ENCODE measurements at places on chromosomes 13 and 19. TPM values are rescaled to one million over a fixed set of nuclear protein-coding genes. Genes with fewer than 3 reads are reported as not detected.
A peak's percentile ranks its signal among the peaks of the same experiment; 100 is the strongest.

- DNase-seq = peak; percentile 71
Measured at GRCh38 chr13:76868371-76868770, 17.8 kb downstream of the KCTD12 start.

DNA sequence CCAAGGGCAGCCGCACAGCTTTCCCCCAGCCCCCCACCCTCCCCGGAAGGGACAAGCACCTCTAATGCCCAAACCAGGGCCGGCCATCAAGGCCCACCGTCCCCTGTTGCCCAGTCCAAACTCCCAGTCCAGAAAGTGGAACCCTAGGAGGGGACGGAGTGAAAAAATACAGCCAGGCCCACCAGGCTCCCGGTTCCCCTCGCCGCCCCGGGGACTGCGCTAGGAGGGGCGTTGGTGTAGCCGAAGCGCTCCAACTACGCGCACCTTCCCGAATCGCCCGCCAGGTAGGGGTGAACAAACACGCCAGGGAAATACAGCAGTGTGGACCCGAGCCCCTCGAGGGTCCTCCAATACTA, 1.3 kb downstream of the KLF16 start:
- no peak for DNase-seq

Gene TEX101
- total RNA-seq = not detected

DNA sequence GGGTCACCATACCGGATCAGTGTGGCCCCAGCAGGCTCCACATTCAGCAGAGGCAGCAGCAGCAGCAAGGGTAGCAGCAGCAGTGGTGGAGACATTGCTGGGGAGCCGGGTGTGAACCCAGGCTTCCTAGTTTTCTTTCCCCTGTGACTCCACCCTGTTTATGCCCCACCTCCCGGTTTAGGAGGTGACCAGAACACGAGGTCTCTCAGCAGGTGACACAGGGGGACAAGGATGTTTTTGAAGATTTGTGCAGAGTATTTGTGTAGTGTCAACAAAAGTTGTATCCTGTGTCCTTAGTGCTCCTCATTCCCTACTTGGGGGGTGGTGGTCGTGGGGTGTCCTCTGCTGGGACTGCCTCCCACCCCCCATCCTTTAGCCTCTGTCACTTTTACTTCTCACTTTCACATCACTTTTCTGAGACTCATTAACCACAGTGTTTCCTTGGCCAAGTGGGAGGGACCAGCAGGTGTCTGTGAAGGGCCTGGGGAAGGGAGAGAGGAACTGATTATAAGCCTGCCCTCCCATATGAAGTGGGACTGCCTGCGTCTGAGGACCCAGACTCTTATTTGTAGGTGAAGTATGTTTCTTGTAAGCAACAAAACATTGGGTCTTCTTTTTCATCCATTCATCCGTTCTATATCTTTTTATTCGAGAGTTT, 15.6 kb upstream of the KCNC3 start:
- no peak for DNase-seq

Gene ZNF175
- total RNA-seq = 2.4 TPM

Gene SSC5D
- not detected for total RNA-seq

Gene RABAC1
- 125 TPM for total RNA-seq

Gene SYCN
- not detected for total RNA-seq

Gene TMEM91
- total RNA-seq = 2.2 TPM

DNA sequence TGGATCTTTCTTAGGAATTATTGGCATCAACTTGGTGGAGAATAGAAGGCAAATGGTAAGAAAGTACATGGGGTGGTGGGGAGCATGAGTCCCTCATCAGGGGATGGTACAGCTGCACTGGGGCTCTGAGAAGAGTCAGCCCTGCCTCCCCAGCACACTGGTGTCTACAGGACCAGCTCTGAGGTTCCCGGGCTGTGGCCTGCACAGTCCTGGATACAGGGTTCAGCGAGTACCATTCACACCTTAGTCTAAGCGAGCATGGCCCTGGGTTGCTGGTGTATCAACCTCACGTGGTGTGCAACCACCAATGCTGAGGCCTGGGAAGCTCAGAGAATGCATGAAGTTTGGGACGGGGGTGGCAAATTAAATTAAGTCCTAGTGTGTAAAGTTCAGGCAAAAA, 10.1 kb downstream of the TMEM255B start:
- no peak for DNase-seq

GRCh38 chr13:18212873-18213272, 968.8 kb downstream of the TUBA3C start:
- DNase-seq = no peak

Gene KLF1
- not detected for total RNA-seq

DNA sequence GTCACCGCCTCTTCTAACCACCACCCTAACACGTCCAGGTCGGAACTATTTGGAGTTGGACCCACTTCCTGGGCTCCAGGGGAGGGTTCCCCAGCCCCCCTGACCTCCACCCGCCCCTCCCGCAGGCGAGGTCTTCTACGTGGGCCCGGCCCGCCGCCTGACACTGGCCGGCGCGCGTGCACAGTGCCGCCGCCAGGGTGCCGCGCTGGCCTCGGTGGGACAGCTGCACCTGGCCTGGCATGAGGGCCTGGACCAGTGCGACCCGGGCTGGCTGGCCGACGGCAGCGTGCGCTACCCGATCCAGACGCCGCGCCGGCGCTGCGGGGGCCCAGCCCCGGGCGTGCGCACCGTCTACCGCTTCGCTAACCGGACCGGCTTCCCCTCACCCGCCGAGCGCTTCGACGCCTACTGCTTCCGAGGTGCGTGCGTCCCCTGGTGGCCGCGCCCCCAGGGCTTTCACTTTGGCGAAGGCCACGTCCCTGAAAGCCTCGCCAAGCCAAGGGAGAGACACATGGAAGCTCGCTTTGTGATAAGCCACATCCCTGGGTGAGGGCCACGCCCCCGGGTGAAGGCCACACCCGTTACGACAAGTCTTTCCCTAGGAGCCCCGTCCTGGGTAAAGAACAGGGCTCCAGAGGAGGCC, 13.2 kb downstream of the NCAN start:
- DNase-seq = peak; percentile 51

GRCh38 chr19:35170359-35171061, 16.0 kb downstream of the FXYD5 start:
- peak; percentile 16 for DNase-seq

Gene RNF113B
- not detected for total RNA-seq

Gene ZNF560
- total RNA-seq = under 0.01 TPM

Gene PRR19
- total RNA-seq = 0.44 TPM

GRCh38 chr13:42747399-42747873, 33.9 kb upstream of the FAM216B start:
- no peak for DNase-seq

DNA sequence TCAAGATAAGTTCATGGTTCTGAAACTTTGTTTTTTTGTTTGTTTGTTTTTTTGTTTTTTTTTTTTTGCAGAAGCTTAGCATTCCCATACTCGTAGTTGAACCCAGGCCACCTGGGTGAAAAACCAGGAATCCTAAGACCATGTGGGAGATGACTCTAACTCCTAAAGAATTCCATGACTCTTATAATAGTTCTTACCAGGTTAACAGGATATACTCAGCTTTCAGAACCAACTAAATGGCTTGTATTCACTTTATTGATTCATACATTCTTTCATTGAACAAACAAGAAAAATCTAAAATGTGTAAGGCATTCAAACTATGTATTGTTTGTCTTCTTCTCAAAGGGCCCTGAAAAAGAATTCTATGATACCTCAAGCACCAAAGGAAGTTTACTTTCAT, 40.5 kb upstream of the KLF5 start:
- no peak for DNase-seq

DNA sequence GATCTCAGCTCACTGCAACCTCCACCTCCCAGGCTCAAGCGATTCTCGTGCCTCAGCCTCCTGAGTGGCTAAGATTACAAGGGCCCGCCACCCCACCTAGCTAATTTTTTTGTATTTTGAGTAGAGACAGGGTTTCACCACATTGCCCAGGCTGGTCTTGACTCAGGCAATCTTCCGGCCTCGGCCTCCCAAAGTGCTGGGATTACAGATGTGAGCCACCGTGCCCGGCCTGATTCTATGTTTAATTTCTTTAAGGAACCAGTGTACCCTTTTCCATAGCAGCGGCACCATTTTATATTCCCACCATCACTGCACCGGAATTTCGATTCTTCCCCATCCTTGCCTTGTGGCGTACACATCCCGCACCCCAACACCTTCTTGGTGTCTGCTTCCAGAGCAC, 17.7 kb upstream of the INSR start:
- DNase-seq = no peak

GRCh38 chr13:75494491-75494890, 12.5 kb upstream of the TBC1D4 start:
- DNase-seq = no peak

DNA sequence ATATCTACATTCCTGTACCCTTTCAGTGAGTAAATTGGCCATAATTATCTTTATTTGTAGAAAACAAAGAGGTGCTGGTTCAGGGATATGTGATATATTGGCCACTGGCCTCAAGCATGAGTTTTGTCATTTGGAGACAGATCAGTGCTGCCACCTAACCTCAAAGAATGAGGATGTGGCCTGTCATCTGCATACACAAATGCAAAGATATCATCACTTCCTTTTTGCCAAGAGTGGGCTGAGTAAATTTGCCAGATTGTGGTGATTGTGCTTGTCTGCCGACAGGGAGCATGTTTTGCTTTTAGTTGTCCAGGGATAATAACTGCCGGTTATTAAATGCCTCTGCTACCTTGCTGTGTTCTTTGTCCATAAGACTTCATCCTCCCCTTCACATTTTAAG, 44.2 kb downstream of the WASF3 start:
- peak; percentile 5 for DNase-seq

DNA sequence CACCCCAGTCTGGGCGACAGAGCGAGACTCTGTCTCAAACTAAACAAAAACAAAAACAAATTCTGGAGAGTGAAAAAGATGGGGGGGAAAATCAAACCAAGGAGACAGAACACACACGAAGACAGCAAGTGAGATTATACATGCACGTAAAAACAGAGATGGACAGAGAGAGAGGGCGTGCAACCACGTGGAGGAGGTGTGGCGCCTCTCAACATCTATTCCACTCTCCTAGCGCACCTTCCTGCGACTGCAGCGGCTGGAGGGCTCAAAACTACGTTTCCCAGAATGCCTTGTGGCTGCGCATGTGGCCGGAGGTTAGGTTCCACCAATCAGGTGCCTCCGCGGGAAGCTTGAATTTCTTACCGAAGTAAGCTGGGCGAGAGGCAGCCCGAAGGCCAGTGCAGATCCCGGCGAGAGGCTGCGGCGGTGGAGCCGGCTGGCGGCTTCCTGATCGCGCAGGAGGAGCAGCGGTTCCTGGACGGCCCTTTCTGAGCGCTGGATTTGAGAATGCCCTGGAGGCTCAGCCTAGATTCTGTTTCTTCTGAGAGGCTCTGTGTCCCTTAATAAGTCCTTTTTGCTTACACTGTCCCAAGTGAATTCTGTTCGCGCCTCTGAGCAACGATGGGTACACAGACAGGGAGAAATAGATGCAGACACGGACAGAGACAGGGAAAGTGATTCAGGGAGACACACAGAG, 13.1 kb upstream of the NANOS2 start:
- peak; percentile 95 for DNase-seq

Gene KLK8
- not detected for total RNA-seq

Gene GPR18
- not detected for total RNA-seq

DNA sequence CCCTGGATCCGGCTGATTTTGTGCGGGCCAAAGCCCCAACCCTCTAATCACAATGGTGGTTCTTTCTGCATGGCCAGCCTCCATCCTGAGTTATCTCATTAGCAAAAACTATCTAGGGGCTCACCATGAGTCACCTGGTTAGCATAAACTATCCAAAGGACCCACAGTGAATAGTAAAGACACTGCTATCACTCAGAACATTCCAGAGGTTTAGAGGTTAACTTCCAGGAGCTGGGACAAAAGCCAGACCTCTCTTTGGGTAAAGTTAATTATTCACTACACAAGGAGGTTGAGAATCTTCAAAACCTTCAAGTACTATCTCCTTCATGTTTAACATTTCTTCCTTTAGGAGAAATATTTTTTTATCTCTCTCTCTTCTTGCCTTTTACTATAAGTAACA, 18.8 kb upstream of the PPP5C start:
- DNase-seq = no peak

- DNase-seq = peak; percentile 33
Measured at GRCh38 chr19:4707956-4708650, 15.5 kb downstream of the DPP9 start.

DNA sequence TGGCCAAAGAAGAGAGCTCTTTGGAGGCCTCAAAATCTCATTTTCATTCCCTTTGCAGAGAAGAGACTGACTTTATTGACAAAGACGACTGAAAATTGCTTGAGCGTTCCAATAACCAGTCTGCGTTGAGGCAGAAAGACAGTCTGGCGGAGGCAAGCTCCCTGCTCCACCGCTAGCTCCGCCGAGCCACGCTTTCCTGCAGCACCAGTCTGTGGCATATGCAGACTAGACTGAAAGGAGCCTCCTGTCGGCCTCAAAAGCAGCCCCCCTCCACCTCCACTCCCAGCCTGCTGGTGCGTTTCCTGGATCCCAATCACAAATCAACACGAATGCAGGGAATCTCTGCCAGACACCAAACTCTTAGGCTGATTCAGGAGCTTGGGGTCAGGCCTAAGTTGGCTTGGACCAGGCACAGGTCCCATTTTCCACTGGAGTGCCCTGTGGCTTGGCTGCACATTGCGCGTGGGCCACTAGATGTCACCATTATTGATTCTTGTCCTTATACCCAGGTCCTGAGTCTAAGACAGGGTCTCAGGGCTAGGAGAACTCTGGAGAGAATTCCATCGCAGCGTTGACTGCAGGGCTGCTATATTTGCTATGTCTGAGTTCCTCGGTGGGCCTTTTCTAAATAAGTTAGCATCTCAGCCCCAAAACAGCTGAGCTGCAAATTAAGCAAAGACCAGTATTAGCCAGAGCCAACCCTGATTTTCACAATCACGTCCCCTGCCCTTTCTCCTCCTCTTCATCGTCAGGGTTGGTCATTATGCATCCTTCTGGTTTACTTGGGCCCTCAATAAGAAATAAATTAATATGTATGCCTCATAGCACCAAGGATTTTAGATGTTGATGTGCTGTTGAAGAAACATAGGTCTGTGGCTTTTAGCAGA, 5.2 kb upstream of the ZNF507 start:
- peak; percentile 54 for DNase-seq

DNA sequence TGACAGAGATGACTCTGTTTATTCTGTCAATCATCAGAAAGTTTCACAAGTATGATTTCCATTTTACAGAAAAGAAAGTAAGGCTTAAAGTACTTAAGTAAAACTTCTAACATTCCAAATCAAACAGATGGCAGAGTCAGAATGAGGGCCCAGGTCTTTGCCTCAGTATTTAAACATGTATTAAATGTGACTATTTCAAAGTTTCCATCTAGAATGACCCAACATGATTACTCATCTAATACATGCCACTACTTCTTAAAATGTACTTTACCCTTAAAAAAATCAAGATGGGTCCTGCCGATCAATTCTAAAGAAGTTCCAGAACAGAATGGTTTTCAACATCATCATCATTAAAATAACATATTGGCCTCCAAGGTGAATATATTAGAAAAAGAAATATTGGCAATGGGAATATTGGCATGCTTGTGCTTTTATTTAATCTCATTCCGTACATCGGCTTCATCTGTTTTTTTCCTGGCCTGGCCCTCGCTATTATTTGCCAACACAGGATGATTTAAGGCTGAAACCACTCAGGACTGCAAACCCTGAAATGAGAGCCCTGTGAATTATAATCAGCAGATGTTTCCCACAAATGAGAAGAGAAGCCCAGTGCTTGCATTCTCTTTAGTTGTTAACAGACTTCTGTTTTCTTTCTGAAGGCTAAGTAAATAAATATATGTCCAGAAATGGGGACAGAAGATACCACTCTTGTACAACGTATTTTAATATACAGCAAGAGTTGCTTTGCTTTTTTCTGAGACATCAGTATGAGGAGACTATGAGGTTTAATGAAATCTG, 340.0 kb downstream of the DNAJC15 start:
- DNase-seq = peak; percentile 78
